ENCODE measurements at places on chromosomes 1 and 21. TPM values are rescaled to one million over a fixed set of nuclear protein-coding genes. Genes with fewer than 3 reads are reported as not detected.

VHLL gene
- polyA plus RNA-seq: not detected

ST6GALNAC3 gene
- 9.2 TPM for polyA plus RNA-seq

SPATA45 gene
- polyA plus RNA-seq: not detected

TNFRSF18 gene
- not detected for polyA plus RNA-seq

- H3K36me3 ChIP-seq: no peaks in the 10 kb centered on the region
- no peaks in the 10 kb centered on the region for H3K27me3 ChIP-seq
- H3K27ac ChIP-seq: no peak overlapping the region
- no peak overlapping the region for H3K4me3 ChIP-seq
- H3K4me1 ChIP-seq: peaks cover 8% of the 10 kb centered on the region
Measured at GRCh38 chr1:151815716-151816327, 10.6 kb upstream of the LINGO4 start.

GRCh38 chr1:204663644-204664383, 21.7 kb downstream of the LRRN2 start:
- H3K27me3 ChIP-seq: no peaks in the 10 kb centered on the region
- no peak overlapping the region for H3K4me3 ChIP-seq
- no peak for DNase-seq
- no peaks in the 10 kb centered on the region for H3K4me1 ChIP-seq
- no peak overlapping the region for H3K27ac ChIP-seq

GRCh38 chr1:118113261-118113660, 71.8 kb downstream of the SPAG17 start:
- no peak overlapping the region for H3K4me3 ChIP-seq
- no peaks in the 10 kb centered on the region for H3K4me1 ChIP-seq
- H3K27ac ChIP-seq: no peak overlapping the region
- no peak for DNase-seq
